Activated CD8-positive, alpha-beta T cell treated with anti-CD3 and anti-CD28 coated beads for 36 hours (primary cell): ENCODE measurements at places on chromosomes 12 and 14.

DNA sequence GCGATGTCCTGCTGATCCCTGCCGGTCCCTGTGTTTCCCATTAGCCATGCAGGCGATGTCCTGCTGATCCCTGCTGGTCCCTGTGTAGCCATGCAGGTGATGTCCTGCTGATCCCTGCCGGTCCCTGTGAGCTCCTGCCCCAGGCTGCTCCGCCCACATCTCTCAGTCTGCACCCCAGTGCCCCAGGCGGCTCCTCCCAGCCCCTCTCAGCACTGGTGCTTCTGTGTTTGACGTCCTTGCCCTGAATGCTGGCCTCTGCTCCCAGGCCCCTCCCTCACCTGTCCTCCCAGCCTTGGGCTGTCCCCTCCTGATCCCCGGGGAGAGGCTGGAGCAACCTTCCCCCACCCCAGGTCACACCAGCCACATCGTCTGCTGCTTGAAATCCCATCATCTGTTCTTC, 41.4 kb upstream of the TEX22 start:
- no peaks in the 10 kb centered on the region for H3K27me3 ChIP-seq
- H3K4me1 ChIP-seq, result peaks cover 2% of the 10 kb centered on the region
- no peaks in the 10 kb centered on the region for H3K36me3 ChIP-seq
- DNase-seq, result no peak

DNA sequence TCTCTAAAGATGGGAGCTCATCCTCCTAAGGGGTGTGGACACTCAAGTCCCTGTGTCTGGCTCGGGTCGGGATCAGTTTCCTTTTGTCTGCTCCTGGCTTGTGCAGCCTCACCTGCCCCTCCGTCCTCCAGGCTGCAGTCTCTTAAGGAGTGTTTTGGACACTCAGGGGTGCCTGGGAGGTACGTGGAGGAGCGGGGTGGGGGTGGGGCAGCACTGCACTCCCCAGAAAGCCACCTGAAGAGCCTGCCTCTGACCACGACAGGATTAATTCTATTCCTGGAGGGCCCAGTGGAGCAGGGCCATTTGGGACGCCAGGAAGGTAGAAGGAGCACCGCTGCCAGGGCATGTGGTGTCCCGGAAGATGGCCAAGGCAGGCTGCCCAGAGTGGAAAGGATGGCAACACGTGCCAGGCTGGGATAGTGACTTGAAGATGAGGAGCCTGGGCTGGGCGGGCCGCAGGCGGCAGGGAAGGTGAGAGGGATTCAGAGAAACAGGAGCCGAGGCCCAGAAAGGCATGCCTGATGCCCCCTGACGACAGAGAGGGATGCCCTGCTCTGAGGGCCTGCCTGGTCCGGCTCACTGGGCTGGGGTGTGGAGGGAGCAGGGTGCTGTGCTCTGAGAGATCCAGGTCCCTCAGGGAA, 14.8 kb upstream of the LRTM2 start:
- no peaks in the 10 kb centered on the region for H3K27me3 ChIP-seq
- no peaks in the 10 kb centered on the region for H3K36me3 ChIP-seq
- DNase-seq, result no peak
- no peak overlapping the region for H3K27ac ChIP-seq

DNA sequence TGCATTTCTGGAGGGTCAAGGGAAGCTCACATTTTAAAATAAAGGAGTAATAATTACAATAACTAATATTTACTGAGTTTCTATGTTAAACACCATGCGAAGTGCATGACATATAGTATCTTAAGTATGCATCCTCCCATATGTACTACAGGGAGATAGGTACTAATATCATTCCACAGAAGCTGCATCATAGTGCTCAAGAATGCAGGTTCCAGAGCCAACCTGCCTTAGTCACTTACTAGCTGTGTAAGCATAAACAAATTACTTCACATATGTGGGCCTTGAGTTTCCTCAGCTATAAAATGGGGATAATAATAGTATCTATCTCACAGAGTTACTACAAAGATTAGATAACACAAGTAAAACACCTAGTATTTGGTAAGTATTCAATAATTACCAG, 18.3 kb downstream of the ARMH4 start:
- peaks cover 2% of the 10 kb centered on the region for H3K4me1 ChIP-seq
- H3K27me3 ChIP-seq, result no peaks in the 10 kb centered on the region
- no peak for DNase-seq
- no peaks in the 10 kb centered on the region for H3K36me3 ChIP-seq
- H3K27ac ChIP-seq, result no peak overlapping the region

DNA sequence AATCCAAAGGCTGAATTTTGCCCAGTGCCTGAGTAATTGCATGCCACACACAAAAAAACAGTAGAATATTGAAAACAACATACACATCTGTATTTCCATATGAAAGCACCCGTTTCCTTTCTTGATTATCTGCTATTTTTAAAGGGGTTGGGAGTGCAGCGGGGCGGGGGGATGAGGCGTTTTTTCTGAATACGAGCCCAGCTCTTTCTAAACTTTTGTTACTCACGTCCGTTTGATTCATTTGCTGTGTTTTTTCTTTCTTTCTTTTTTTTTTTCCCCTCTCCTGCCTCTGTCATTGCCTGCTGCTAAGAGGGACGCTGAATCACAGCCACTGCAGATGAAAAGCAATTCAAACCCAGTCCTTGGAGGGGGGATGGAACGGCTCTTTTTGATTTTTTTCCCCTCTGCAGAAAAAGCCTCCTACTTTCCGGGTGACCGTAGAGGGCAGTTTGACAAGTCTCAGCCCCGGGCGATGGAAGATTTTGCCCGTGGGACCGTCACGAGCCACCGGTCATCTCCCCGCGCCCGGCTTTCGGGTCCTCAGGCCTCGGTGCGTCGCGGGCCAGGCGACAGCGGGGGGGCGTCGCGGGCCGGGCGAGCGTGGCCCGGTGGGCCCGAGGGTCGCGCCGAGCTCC, 572 bp upstream of the RASSF8 start:
- no peaks in the 10 kb centered on the region for H3K36me3 ChIP-seq
- peak overlapping the region; percentile 51 for H3K4me3 ChIP-seq
- peaks cover 11% of the 10 kb centered on the region for H3K4me1 ChIP-seq
- DNase-seq, result peak; percentile 34
- H3K27me3 ChIP-seq, result peaks cover 49% of the 10 kb centered on the region

- no peak overlapping the region for H3K4me3 ChIP-seq
- H3K36me3 ChIP-seq, result no peaks in the 10 kb centered on the region
- no peaks in the 10 kb centered on the region for H3K4me1 ChIP-seq
- peaks cover 8% of the 10 kb centered on the region for H3K27me3 ChIP-seq
- H3K27ac ChIP-seq, result no peak overlapping the region
These were observed 47.0 kb upstream of the SLC2A13 start for GRCh38 chr12:40152783-40153383.

DNA sequence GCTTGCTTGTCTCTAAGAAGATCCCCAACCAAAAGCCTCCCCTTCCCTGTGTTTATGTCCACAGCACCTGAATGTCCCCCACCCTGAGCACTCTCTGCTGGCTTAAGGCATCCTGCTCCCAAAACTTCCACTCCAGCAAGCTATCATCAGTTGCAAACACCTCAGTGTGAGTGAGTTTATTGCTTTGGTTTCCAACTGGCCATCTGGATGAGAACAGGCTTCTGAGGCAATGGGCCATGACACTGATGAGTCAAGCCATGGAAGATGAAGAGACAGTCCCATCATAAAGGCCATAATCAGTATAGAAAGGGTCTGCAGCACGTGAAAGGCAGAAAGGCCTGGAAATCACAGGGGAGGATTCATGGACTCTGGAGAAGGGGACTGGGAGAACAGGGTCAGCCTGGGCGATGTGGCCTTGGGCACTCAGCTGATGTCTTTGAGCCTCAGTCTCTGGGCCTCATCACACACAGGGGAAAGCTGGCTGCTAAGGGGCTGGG, 12.8 kb downstream of the CMKLR1 start:
- no peak overlapping the region for H3K27ac ChIP-seq
- H3K36me3 ChIP-seq, result no peaks in the 10 kb centered on the region
- no peak overlapping the region for H3K4me3 ChIP-seq
- DNase-seq, result no peak
- peaks cover 3% of the 10 kb centered on the region for H3K4me1 ChIP-seq
- no peaks in the 10 kb centered on the region for H3K27me3 ChIP-seq

GRCh38 chr12:68743356-68743755, 2.6 kb upstream of the SLC35E3 start:
- no peak overlapping the region for H3K27ac ChIP-seq
- H3K36me3 ChIP-seq, result peaks cover 18% of the 10 kb centered on the region
- no peak overlapping the region for H3K4me3 ChIP-seq
- peaks cover 14% of the 10 kb centered on the region for H3K4me1 ChIP-seq

GRCh38 chr12:71567537-71567936, 96.1 kb downstream of the ZFC3H1 start:
- DNase-seq, result no peak
- H3K36me3 ChIP-seq, result no peaks in the 10 kb centered on the region
- H3K4me1 ChIP-seq, result no peaks in the 10 kb centered on the region
- peaks cover 9% of the 10 kb centered on the region for H3K27me3 ChIP-seq
- H3K27ac ChIP-seq, result no peak overlapping the region
- no peak overlapping the region for H3K4me3 ChIP-seq

- DNase-seq, result no peak
- peaks cover 3% of the 10 kb centered on the region for H3K27me3 ChIP-seq
- H3K4me1 ChIP-seq, result no peaks in the 10 kb centered on the region
- no peaks in the 10 kb centered on the region for H3K36me3 ChIP-seq
- H3K4me3 ChIP-seq, result no peak overlapping the region
- H3K27ac ChIP-seq, result no peak overlapping the region
These were observed 12.5 kb downstream of the FGF6 start for GRCh38 chr12:4432878-4433744.

- no peak overlapping the region for H3K4me3 ChIP-seq
- peaks cover 16% of the 10 kb centered on the region for H3K4me1 ChIP-seq
- no peak overlapping the region for H3K27ac ChIP-seq
- no peaks in the 10 kb centered on the region for H3K27me3 ChIP-seq
- no peak for DNase-seq
These were observed 5.8 kb upstream of the PSMC6 start for GRCh38 chr14:52701223-52701622.

DNA sequence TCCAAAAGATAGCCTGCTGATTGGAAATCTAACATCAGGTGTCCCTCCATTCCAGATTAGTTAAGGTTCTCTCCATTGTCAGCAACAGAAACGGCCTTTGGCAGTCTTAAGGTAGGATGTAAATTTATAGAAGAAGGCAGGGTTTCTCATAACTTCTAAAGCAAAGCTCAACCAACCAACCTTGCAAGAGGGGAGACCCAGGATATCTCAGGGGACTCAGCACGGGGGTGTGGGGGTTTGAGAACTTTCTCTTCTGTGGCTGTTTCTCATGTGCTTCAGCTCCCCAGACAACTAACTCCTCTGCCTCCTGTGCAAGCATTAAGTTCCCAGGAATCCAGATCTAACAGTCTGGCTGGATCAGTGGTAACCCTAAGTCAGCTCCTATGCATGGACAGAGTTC, 148.1 kb downstream of the RIMBP2 start:
- H3K27me3 ChIP-seq, result peaks cover 4% of the 10 kb centered on the region
- DNase-seq, result no peak
- H3K27ac ChIP-seq, result no peak overlapping the region
- no peak overlapping the region for H3K4me3 ChIP-seq

DNA sequence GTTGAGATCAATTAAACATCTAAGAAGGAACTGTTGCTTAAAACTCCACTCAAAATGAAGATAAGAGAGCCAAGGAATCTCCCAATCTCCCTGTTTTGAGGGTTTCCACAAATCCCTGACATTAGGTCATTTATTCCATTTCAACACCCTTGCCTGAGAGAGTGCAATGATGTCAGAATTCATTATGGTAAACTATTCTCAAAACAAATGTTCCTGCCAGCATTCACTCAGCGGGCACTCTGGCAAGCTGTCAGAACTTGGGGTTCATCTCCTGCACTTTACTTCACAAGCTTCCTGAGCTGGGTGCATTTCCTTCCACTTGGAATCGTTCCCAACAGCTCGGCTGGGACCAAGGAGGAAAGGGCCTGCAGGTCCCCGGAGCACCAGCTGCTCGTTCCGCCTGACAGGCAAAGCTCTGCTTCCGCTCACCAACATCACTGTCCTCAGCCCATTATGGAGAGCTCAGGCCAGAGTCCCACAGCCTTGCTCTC, 117.8 kb downstream of the TTC7B start:
- no peaks in the 10 kb centered on the region for H3K4me1 ChIP-seq
- H3K36me3 ChIP-seq, result no peaks in the 10 kb centered on the region
- no peak overlapping the region for H3K27ac ChIP-seq
- H3K27me3 ChIP-seq, result no peaks in the 10 kb centered on the region
- no peak overlapping the region for H3K4me3 ChIP-seq
- DNase-seq, result no peak

GRCh38 chr12:105461271-105461943, 130.9 kb downstream of the C12orf75 start:
- H3K36me3 ChIP-seq, result no peaks in the 10 kb centered on the region
- H3K27me3 ChIP-seq, result peaks cover 7% of the 10 kb centered on the region
- no peak overlapping the region for H3K4me3 ChIP-seq
- H3K4me1 ChIP-seq, result no peaks in the 10 kb centered on the region
- H3K27ac ChIP-seq, result no peak overlapping the region
- DNase-seq, result no peak

DNA sequence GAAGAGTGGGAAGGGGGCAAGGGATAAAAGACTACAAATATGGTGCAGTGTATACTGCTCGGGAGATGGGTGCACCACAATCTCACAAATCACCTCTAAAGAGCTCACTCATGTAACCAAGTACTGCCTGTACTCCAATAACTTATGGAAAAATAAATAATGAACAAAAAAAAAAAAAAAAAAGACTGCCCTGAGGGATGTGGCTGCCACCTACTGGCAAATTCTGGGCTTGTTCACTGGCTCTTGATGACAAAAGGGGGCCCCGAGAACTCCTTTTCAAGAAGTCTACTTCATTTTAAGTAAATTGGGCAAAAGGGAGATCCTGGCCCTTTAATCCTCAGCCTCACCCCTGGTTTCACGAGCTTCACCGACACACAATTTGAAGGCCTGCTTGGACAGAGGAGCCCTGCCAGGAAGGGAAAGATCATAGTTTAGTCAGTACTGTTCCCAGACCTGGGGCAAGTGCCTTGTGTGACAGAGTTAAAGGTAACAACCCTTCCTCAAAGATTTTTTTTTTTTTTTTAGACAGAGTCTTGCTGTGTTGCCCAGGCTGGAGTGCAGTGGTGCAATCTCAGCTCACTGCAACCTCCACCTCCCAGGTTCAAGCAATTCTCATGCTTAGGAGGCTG, 26.1 kb upstream of the STAC3 start:
- no peaks in the 10 kb centered on the region for H3K27me3 ChIP-seq
- no peak overlapping the region for H3K27ac ChIP-seq
- H3K4me1 ChIP-seq, result peaks cover 25% of the 10 kb centered on the region
- no peak overlapping the region for H3K4me3 ChIP-seq
- DNase-seq, result peak; percentile 67
- peaks cover 41% of the 10 kb centered on the region for H3K36me3 ChIP-seq
